ENCODE measurements at places on chromosomes 2 and 18.

DNA sequence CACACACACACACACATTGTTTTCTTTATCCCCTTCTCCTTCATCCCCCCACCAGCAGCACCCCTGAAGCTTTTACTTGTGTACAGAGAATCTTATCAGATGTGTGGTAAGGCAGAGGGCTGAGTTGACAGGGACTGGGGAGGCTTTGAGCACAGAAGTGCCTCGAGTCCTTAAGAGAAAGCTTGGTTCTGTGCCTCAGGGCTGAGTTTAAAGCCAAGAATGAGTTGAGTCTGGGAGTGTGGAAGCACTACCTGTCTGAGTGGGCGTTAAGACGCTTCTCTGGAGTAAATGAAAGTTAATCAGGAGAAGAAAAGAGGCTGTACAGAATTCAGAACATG is 2.7 kb downstream of the ID2 start:
- no peak overlapping the region for H3K27ac ChIP-seq
- peaks cover 15% of the 10 kb centered on the region for H3K27me3 ChIP-seq
- H3K4me1 ChIP-seq: peaks cover 45% of the 10 kb centered on the region
- DNase-seq: no peak
- peak overlapping the region; percentile 69 for H3K4me3 ChIP-seq

GRCh38 chr2:157363612-157364101 is 38.0 kb upstream of the ERMN start:
- H3K27me3 ChIP-seq: peaks cover 2% of the 10 kb centered on the region
- H3K36me3 ChIP-seq: no peaks in the 10 kb centered on the region
- H3K4me1 ChIP-seq: peaks cover 24% of the 10 kb centered on the region
- H3K27ac ChIP-seq: peak overlapping the region; percentile 48
- DNase-seq: no peak
- no peak overlapping the region for H3K4me3 ChIP-seq

GRCh38 chr18:61245276-61245675 is 88.0 kb upstream of the CDH20 start:
- no peak for DNase-seq
- H3K4me3 ChIP-seq: no peak overlapping the region
- peaks cover 9% of the 10 kb centered on the region for H3K27me3 ChIP-seq
- H3K4me1 ChIP-seq: no peaks in the 10 kb centered on the region
- H3K36me3 ChIP-seq: no peaks in the 10 kb centered on the region
- no peak overlapping the region for H3K27ac ChIP-seq

DNA sequence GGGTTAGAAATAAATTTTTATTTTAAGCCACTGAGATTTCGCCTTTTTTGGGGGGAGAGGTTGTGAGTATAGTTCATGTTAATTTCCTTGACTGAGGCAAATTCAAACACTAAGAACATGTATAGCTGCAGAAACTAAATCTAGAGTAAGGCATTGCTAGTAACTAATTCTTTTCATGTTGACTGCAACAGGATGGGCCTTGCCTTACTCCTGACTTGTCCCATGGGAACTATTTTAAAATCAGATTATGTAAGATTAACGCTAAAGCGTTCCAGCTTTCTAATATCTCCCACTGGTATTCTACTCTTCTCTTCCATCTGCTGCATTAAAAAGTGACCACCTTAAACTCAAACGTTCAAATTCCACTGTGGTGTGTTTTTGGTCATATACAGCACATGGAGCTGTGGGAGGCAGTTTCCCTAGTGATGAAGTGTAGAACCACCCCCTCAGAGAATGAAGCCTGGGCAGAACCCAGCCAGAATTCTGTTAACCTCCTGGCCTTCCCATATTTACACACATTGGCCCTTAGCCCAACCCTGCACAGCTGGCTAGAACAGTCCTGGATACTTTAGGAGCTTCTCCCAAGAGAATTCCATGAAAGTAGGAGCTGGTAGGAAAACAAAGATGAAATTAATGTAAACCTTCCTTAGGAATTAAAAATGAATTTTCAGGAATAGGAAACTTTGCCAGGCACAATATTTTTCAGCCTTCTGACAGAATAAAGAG is 687.8 kb downstream of the SLC4A3 start:
- peaks cover 14% of the 10 kb centered on the region for H3K4me1 ChIP-seq
- peaks cover 11% of the 10 kb centered on the region for H3K27me3 ChIP-seq

GRCh38 chr2:176969642-176970359 is 242.8 kb upstream of the HNRNPA3 start:
- peaks cover 19% of the 10 kb centered on the region for H3K27me3 ChIP-seq
- no peak overlapping the region for H3K4me3 ChIP-seq
- no peaks in the 10 kb centered on the region for H3K4me1 ChIP-seq
- DNase-seq: no peak
- H3K36me3 ChIP-seq: no peaks in the 10 kb centered on the region
- H3K27ac ChIP-seq: no peak overlapping the region

- peaks cover 3% of the 10 kb centered on the region for H3K36me3 ChIP-seq
- no peak overlapping the region for H3K27ac ChIP-seq
- no peak for DNase-seq
Observed at GRCh38 chr18:79657342-79657996, 22.1 kb upstream of the CTDP1 start.

- H3K36me3 ChIP-seq: no peaks in the 10 kb centered on the region
- no peaks in the 10 kb centered on the region for H3K27me3 ChIP-seq
- H3K27ac ChIP-seq: no peak overlapping the region
- no peak for DNase-seq
- no peaks in the 10 kb centered on the region for H3K4me1 ChIP-seq
- no peak overlapping the region for H3K4me3 ChIP-seq
Observed at GRCh38 chr2:180890781-180891180, 89.6 kb upstream of the UBE2E3 start.

DNA sequence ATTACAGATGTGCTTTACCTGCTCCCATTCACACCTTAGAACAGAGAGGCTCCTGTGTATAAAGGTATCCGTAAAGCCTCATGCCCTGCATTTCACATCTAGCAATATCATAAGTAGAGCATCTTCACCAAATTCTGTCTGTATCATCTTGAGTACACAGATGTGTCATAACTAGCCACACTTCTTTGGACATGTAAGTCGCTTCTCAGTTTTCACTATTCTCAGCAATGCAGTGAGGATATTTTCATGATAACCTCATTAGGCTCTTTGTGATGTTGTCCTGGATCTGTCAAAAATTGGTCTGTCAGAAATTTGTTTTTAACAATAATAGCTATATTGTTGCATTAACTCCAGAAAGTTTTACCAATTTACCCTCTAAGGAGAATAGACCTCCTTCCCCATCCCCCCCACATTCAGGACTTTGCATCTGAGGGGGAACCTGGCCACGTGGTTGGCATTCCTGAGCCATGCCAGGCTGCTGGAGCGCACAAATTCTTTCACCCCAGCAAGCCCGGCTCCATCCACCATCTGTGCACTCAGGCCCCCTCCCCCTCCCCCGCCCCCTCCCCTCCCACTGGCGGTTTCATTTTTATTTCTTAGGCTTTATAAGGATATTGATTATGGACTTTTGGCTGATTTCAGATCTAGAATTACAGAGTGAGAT is 34.1 kb downstream of the AGAP1 start:
- no peak overlapping the region for H3K4me3 ChIP-seq
- H3K4me1 ChIP-seq: peaks cover 6% of the 10 kb centered on the region
- no peaks in the 10 kb centered on the region for H3K27me3 ChIP-seq

DNA sequence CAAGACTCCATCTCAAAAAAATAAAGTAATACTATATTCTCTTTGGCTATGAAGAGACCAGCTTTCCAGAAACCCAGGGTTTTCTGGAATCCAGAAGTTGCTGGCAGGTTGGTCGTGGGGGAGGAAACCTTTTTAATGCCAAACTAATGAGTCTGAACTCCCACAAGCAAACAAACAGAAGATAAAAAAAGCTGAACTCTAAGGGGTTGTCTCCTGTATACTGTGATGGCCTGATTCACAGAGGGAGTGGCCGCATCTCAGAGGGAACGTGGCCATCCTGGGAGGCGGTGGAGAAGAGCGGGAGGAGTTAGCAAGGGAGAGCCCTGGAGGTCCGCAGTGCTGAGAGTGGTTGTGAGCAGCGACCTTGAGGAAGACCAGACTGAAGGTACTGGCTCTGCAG is 36.1 kb downstream of the LIMS1 start:
- H3K4me3 ChIP-seq: no peak overlapping the region
- H3K27me3 ChIP-seq: no peaks in the 10 kb centered on the region
- no peak for DNase-seq
- H3K36me3 ChIP-seq: peaks cover 1% of the 10 kb centered on the region
- H3K27ac ChIP-seq: no peak overlapping the region

GRCh38 chr2:42792087-42792582 is 248 bp downstream of the HAAO start:
- no peaks in the 10 kb centered on the region for H3K36me3 ChIP-seq
- DNase-seq: no peak
- H3K27me3 ChIP-seq: peaks cover 2% of the 10 kb centered on the region
- H3K4me1 ChIP-seq: peaks cover 24% of the 10 kb centered on the region
- H3K27ac ChIP-seq: peak overlapping the region; percentile 40

DNA sequence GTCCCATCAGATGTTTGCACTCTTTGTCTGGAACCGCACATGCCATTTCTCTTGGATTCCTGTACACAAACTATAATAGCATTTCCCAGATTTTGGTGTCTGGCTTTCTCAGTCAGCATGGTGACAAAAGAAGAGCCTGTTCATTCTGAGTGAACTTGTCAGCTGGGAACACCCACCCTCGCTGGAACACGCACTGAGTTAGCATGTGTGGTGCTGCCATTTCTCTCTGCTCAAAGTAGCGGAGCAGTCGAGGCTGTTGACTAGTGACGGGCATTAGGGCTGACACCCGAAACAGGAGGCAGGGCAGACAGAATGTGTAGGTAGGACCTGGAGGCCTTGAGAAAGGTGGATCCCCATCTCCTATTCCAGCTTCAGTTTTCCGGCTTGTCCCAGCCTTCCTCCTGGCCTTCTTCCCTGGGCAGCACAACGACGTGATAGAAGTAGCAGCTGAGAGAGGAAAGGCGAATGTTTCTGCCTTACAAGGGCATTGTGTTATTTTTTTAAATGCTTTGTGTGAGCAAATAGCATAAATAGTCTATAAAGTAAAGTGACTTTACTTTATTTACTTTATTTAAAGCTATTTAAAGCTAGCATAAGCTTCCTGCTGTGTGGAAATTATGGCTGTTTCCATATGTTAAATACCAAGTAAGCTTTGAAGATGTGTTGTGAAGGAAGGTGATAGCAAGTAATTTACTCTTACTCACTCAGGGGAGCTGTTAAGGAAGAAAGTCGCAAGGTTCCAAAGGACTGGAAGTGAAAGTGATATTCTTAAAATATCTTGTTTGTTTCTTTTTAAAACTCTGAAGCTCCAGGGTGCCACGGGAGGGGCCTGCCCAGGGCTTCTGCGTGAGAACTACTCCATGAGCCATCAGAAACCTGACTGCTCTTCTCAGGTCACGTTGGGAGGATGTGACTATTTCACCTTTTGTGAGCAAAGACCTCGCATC is 272.6 kb downstream of the NEDD4L start:
- no peaks in the 10 kb centered on the region for H3K27me3 ChIP-seq
- H3K27ac ChIP-seq: peak overlapping the region; percentile 78
- H3K4me3 ChIP-seq: no peak overlapping the region
- H3K4me1 ChIP-seq: peaks cover 48% of the 10 kb centered on the region

GRCh38 chr2:226059961-226060627 is 660.6 kb downstream of the NYAP2 start:
- H3K27me3 ChIP-seq: no peaks in the 10 kb centered on the region
- DNase-seq: no peak
- H3K27ac ChIP-seq: no peak overlapping the region
- H3K4me1 ChIP-seq: no peaks in the 10 kb centered on the region
- H3K4me3 ChIP-seq: no peak overlapping the region
- no peaks in the 10 kb centered on the region for H3K36me3 ChIP-seq
